Smooth muscle cell of the coronary artery (primary cell): ENCODE measurements at places on chromosomes 4 and X. TPM values are rescaled to one million over a fixed set of nuclear protein-coding genes. Genes with fewer than 3 reads are reported as not detected.

The DUX4 gene
- not detected in 2 replicates for total RNA-seq

The NDST4 gene
- not detected in 2 replicates for total RNA-seq

The ITGB1BP2 gene
- total RNA-seq: 0.70 and 6.6 TPM in 2 replicates

The GAGE1 gene
- not detected in 2 replicates for total RNA-seq

The RNF150 gene
- 0.30 and 0.59 TPM in 2 replicates for total RNA-seq

The CCNI gene
- 101 and 250 TPM in 2 replicates for total RNA-seq

The KLHL15 gene
- 4.8 and 4.9 TPM in 2 replicates for total RNA-seq

The ANXA3 gene
- total RNA-seq: 2.5 and 8.8 TPM in 2 replicates

The CNGA1 gene
- 2.3 TPM in 1 of 2 replicates, not detected in the other for total RNA-seq

The PPEF2 gene
- not detected in 2 replicates for total RNA-seq

The EREG gene
- total RNA-seq: under 0.01 TPM in 1 of 2 replicates, not detected in the other

The GPR50 gene
- total RNA-seq: not detected in 2 replicates

The TACR3 gene
- not detected in 2 replicates for total RNA-seq

The SLC34A2 gene
- total RNA-seq: not detected in 2 replicates

The CRMP1 gene
- total RNA-seq: 0.08 and 0.12 TPM in 2 replicates

The RIPPLY1 gene
- total RNA-seq: not detected in 2 replicates

The SOWAHD gene
- 0.23 and 1.1 TPM in 2 replicates for total RNA-seq

The TIGD2 gene
- total RNA-seq: 2.5 and 2.7 TPM in 2 replicates
